ENCODE measurements at places on chromosomes 6 and 20. TPM values are rescaled to one million over a fixed set of nuclear protein-coding genes. Genes with fewer than 3 reads are reported as not detected.

Gene ARFGEF3
- 12.5 TPM for total RNA-seq

GRCh38 chr6:4895971-4896370 lies 107.9 kb downstream of the RPP40 start:
- DNase-seq: peak; percentile 20
- no peaks in the 10 kb centered on the region for H3K4me1 ChIP-seq
- peaks cover 58% of the 10 kb centered on the region for H3K36me3 ChIP-seq
- H3K27me3 ChIP-seq: no peaks in the 10 kb centered on the region
- no peak overlapping the region for H3K4me3 ChIP-seq

GRCh38 chr20:15319439-15319838 lies 982.0 kb upstream of the FLRT3 start:
- H3K36me3 ChIP-seq: no peaks in the 10 kb centered on the region
- DNase-seq: no peak
- no peaks in the 10 kb centered on the region for H3K4me1 ChIP-seq
- no peak overlapping the region for H3K4me3 ChIP-seq
- no peak overlapping the region for H3K27ac ChIP-seq
- H3K27me3 ChIP-seq: no peaks in the 10 kb centered on the region

GRCh38 chr6:157235600-157236039 lies 87.7 kb downstream of the TMEM242 start:
- no peak overlapping the region for H3K27ac ChIP-seq
- peak; percentile 82 for DNase-seq
- H3K4me3 ChIP-seq: peak overlapping the region; percentile 78
- H3K4me1 ChIP-seq: no peaks in the 10 kb centered on the region
- H3K36me3 ChIP-seq: no peaks in the 10 kb centered on the region

DNA sequence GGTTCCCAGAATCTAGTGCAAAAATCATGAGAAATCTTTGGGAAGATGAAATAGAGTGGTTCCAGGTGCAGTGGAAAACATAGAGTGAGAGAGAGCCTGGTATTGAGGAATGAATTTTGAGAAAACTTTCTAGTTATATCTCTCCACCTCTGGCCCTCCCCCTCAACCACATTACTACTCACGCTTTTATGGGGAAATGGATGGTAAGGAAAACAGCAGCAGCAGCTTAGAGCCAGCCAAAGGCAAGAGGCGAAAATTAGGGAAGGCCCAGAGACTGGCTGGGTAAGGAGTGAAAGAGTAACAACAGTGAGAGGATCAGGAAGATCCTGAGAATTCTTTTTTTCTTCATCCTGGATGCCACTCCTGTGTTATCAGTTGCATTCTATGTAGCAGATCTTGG lies 187.9 kb upstream of the ECI2 start:
- DNase-seq: no peak
- H3K36me3 ChIP-seq: no peaks in the 10 kb centered on the region
- H3K4me3 ChIP-seq: no peak overlapping the region
- H3K27me3 ChIP-seq: no peaks in the 10 kb centered on the region

- H3K36me3 ChIP-seq: peaks cover 24% of the 10 kb centered on the region
- DNase-seq: no peak
- H3K27ac ChIP-seq: no peak overlapping the region
- no peaks in the 10 kb centered on the region for H3K27me3 ChIP-seq
- no peaks in the 10 kb centered on the region for H3K4me1 ChIP-seq
Measured at GRCh38 chr6:21871831-21872230, 278.3 kb downstream of the SOX4 start.

Gene LY6G5B
- 21.3 TPM for total RNA-seq

- H3K27ac ChIP-seq: no peak overlapping the region
- H3K4me3 ChIP-seq: no peak overlapping the region
- no peaks in the 10 kb centered on the region for H3K36me3 ChIP-seq
- H3K27me3 ChIP-seq: no peaks in the 10 kb centered on the region
- no peaks in the 10 kb centered on the region for H3K4me1 ChIP-seq
Measured at GRCh38 chr6:5184218-5184617, 76.5 kb downstream of the LYRM4 start.

Gene ANKEF1
- total RNA-seq: 9.7 TPM

DNA sequence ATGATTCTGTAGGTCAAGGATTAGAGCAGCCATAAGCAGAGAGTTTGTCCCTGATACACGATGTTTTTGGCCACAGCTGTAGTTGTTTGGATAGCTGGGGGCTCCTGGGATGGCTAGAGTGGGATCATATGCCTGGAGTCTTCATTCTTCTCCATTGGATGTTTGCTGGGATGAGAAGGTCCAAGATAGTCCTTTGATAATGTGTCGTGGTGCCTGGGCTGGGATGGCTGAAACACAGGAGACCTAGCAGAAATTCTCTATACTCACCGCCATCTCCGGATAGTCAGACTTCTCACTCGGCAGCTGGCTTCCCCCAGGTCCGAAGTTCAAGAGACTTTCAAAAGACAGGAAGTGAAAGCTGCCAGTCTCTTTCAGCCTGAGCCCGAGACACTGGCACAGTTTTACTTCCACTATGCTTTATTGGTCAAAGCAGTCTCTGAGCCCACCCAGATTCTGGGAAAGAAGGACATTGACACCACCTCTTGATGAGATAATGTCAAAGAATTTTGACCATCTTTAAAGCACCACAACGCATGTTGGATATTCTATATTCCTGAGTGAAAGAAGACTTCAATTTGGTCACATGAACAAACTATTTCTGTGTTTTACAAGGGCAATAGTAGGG lies 16.0 kb downstream of the MARCKS start:
- H3K4me1 ChIP-seq: no peaks in the 10 kb centered on the region
- no peak for DNase-seq
- no peak overlapping the region for H3K27ac ChIP-seq

DNA sequence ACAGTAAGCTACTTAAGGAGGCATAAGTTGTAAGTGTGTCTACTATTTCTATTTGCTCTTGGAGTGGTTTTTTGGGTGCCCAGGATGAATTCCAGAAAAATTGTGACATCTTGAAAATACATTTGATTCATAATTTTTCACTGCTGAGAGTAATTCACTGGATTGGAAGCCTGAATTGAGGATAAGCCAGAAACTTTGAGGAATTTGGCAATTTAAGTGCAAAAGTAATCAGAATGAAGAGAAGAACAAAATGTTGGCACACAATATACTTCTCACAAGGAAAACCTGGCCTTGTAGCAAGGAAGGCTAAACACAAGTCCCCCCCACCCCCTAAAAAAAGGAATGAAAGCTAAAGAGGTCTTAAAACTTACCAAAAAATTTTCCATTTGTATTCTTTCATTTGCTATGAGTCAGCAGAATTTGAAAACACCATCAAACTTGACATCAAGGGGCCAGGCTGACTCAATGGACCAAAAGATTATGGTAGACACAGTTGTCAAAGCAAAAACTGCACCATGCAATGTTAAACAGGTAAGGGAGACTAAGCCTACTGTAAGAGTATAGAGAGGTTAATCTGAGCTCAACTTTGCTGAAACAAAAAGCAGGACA lies 840.0 kb downstream of the FRK start:
- H3K36me3 ChIP-seq: no peaks in the 10 kb centered on the region
- H3K27me3 ChIP-seq: peaks cover 21% of the 10 kb centered on the region
- no peak overlapping the region for H3K4me3 ChIP-seq
- no peak for DNase-seq
- no peaks in the 10 kb centered on the region for H3K4me1 ChIP-seq

GRCh38 chr6:53273370-53273769 lies 75.4 kb downstream of the ELOVL5 start:
- no peak for DNase-seq
- H3K36me3 ChIP-seq: peaks cover 75% of the 10 kb centered on the region
- no peaks in the 10 kb centered on the region for H3K4me1 ChIP-seq
- no peaks in the 10 kb centered on the region for H3K27me3 ChIP-seq
- H3K4me3 ChIP-seq: no peak overlapping the region

Gene GSTA3
- not detected for total RNA-seq

GRCh38 chr6:21928827-21929226 lies 335.3 kb downstream of the SOX4 start:
- H3K27ac ChIP-seq: no peak overlapping the region
- no peaks in the 10 kb centered on the region for H3K4me1 ChIP-seq

DNA sequence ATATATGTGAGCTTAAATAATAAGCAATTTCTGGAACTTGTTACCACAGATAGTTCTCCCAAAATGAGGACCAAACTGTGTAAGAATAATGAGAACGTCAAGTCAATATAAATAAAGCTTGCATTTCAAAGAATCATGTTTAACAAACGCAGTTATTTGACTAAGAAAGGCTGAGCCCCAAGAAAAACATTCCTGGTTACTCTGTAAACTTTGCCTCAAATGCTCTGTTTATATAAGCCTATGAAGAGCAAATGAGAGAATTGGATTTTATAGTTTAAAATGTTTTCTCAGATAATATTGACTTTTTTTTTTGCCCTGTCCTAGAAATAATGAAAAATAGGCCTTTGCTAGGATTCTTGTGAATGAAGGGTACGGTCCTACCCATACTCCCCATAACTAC lies 81.3 kb downstream of the C6orf52 start:
- peaks cover 3% of the 10 kb centered on the region for H3K4me1 ChIP-seq
- peaks cover 46% of the 10 kb centered on the region for H3K36me3 ChIP-seq
- H3K4me3 ChIP-seq: no peak overlapping the region
- no peaks in the 10 kb centered on the region for H3K27me3 ChIP-seq

Gene E2F1
- 57.9 TPM for total RNA-seq

GRCh38 chr20:35020108-35020928 lies 64.7 kb downstream of the MYH7B start:
- H3K4me3 ChIP-seq: no peak overlapping the region
- H3K27me3 ChIP-seq: no peaks in the 10 kb centered on the region
- H3K36me3 ChIP-seq: peaks cover 64% of the 10 kb centered on the region
- no peak for DNase-seq

DNA sequence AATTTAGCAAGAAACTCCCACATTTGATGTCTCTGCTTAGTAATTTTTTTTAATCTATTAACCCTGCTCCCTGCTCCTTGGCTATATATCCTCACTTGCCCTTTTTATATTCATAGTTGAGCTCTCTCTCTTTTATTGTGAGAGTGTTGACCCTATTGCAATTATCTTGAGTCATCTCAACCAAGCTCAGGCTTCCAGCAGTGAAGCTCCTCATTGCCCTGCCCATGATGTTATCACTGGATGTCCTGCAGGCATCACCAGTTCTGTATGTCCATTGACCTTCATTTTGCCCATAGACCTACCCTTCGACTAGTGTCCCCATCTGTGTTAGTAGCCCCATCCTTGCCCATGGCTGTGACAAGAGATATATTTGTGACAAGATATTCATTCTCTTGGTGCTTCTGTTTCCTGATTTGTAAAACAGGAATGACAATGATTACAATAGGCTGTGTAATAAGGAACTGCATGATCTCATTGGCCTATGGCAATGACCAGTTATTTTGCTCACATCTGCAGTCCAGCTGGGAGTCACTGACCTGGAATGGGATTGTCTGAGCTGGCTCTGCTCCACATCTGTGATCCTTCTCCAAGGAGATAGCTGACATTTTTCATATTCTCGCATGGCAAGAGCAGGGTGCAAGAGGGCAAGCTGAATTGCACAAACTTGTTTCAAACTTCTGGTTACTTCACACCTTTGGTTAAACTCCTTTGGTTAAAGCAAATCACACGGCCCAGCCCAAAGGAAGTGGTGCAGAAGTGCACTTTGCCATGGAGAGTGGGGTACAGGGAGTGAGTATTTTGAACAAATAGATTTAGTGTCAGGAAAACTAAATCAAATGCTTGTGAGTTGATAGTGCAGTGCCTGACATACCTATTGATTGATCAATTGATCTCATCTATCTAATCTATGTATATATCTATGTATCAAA lies 47.7 kb upstream of the CST5 start:
- H3K36me3 ChIP-seq: no peaks in the 10 kb centered on the region
- no peaks in the 10 kb centered on the region for H3K27me3 ChIP-seq
- H3K4me3 ChIP-seq: no peak overlapping the region
- H3K27ac ChIP-seq: no peak overlapping the region

- H3K4me1 ChIP-seq: no peaks in the 10 kb centered on the region
- H3K27me3 ChIP-seq: no peaks in the 10 kb centered on the region
- DNase-seq: no peak
- H3K36me3 ChIP-seq: peaks cover 1% of the 10 kb centered on the region
Measured at GRCh38 chr6:166351715-166352285, 9.5 kb upstream of the SFT2D1 start.

GRCh38 chr6:1792989-1793388 lies 183.3 kb downstream of the FOXC1 start:
- no peaks in the 10 kb centered on the region for H3K27me3 ChIP-seq
- no peaks in the 10 kb centered on the region for H3K4me1 ChIP-seq

Gene HMGN3
- 188 TPM for total RNA-seq

GRCh38 chr20:22773344-22773743 lies 189.0 kb upstream of the FOXA2 start:
- no peak overlapping the region for H3K27ac ChIP-seq
- DNase-seq: no peak
- no peak overlapping the region for H3K4me3 ChIP-seq
- no peaks in the 10 kb centered on the region for H3K27me3 ChIP-seq
- H3K36me3 ChIP-seq: peaks cover 2% of the 10 kb centered on the region

- H3K36me3 ChIP-seq: peaks cover 19% of the 10 kb centered on the region
- H3K4me3 ChIP-seq: no peak overlapping the region
- no peaks in the 10 kb centered on the region for H3K4me1 ChIP-seq
- H3K27ac ChIP-seq: no peak overlapping the region
- no peak for DNase-seq
- no peaks in the 10 kb centered on the region for H3K27me3 ChIP-seq
Measured at GRCh38 chr20:14220986-14221385, 116.4 kb downstream of the FLRT3 start.

Gene UBD
- total RNA-seq: not detected

DNA sequence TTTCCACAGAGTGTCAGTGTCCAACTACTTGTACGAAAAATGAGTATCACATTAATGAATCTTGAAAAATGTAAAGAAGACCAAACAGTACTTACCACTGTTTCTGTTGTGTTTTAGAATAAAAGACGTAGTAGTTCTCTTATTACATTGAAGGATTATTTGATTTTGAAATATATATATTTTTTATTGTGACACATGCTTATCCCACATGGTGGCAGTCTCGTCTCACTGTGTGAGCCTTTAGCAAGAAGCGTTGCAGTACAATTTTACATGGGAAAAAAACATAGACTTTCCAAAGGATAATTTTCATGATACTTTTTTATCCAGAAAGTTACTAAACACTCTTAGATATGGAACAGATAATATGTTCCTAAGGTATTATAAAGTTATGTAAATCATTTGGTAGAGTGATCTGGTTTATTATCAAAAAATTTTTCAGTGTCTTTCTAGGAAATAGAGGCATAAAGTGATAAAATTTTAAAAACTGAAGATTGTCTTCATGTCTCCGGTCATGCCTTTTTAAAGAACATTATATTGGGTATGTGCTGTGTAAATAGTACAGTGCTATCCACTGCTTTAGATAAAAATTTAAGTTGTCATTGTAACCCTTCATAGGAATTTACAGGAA lies 117.5 kb upstream of the SAMD5 start:
- no peaks in the 10 kb centered on the region for H3K27me3 ChIP-seq
- H3K36me3 ChIP-seq: no peaks in the 10 kb centered on the region
- DNase-seq: no peak

DNA sequence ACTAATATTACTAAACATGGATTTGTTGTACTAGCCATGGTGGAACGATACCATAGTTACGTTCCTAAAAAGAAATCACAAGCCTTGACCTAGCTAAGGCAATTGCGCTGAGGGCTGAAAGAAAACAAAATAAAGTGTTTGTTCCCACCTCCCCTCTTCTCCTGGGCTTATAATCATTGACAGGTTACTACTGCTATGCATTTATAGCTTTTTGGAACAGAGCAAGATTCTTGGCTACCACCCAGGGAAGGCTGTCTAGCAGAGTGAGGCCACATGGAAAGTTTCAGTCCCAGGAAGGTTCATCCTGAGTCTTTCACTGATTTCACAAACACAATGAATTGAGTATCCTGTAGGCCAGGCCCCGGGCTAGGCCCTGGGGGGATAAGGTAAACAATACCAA lies 84.6 kb downstream of the TMEM170B start:
- no peak overlapping the region for H3K27ac ChIP-seq
- H3K4me1 ChIP-seq: no peaks in the 10 kb centered on the region
- H3K27me3 ChIP-seq: no peaks in the 10 kb centered on the region
- no peaks in the 10 kb centered on the region for H3K36me3 ChIP-seq
